ENCODE measurements at places on chromosomes 4 and X.
A peak's percentile ranks its signal among the peaks of the same experiment; 100 is the strongest.

DNA sequence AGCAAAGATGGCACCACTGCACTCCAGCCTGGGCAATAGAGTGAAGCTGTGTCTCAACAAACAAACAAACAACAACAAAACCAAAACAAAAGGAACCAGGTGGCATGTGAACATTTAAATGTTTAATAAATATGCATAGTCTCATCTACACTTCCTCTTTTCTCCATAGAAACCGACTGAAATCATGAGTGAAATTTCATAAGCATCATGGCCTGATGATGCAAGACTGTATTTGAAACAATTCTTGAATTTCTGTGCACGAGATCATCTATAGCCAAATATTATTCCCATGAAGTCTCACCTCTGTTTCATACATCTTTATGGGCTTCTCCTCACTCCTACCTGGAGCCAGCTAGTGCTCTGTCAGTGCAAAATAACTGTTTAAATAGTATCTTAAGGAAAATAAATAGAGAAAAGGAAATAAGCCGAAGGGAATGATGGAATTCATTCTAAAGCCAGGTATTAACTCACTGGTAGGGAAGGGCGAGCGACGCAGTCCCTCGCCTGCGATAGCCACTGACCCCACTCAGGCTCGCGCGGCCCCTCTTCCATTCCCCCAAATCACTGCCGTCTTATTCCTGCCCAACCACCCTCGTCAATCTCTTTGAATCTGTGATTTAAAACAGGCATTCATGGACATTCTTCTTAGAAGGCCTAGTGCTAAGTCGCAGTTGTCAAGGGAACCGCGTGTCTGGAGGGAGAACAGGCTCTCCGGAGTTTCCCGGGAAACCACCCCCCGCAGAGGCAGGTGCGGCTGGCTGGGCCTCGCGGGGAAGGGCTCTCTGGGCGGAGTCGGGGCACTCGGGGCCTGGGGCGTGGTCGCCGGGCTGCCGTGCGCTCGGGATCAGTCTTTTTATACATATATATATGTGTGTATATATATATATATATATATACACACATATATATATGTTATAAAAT lies 52.4 kb upstream of the TRIM2 start:
- peak; percentile 66 for DNase-seq

DNA sequence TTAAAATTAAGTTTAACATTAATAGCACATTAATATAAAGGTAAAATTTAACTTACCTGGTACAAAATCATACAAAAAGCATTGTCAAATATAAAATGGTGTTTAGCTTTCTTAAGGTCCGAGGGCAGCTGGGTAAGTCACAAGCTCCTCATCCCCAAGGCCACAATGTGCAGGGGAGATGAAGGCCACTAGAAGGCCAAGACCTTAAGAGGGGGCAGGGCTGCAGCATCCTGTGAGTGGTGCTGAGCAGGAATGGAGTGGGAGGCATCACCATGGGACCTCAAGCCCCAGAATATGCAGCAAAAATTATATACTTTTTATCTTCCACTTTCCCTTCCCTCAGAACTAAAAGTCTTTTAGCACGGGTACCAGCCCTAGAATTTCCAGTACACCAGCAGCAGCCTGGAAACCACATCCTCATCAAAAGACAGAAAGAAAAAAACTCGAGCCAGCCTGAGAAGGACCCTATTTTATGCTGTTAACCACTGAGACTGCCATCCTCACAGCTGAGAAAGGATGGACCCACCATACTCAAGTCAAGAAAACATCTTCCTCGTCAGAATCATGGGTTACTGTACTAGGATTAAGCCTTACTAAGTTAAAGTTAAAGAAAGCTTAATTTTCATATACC lies 13.0 kb upstream of the RHOXF2 start:
- DNase-seq: no peak

DNA sequence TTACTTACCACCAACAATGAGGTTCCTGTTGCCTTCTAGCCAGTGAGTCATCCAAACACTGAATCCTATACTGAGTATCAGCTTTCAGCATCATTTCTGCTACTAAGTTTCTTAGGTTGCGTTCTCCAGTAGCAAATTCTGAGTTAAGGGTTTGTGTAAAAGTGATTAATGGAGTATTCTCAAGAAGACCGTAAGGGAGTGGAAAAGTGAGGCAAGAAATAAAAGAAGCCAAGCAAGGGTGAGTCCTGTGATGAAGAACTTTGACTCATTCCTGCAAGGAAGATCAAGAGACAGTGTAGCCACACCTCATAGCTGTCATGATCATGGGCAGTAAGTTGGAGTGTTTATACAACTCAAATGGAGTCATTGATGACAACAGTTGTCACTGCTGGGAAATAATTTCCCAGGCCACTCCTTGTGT lies 446.2 kb downstream of the RAPGEF2 start:
- no peak for DNase-seq

DNA sequence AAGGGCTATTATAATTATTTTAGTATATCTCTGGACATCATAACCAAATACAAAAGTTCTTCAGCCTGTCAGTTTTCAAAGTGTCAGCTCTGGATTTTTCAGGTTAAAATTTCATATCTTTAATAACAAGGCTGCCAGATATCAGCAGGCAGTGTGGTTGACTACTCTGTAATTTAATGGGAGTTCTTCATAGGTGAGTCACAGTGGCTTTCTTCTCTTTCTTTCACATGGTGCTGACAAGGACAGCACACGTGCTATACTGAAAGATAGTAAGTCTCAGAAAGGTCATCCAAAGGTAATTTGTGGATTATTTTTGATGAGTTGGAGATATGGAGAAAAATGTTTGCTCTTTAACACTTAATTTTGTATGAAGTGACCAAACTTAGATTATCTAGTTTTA lies 43.2 kb downstream of the GALNT7 start:
- DNase-seq: no peak

GRCh38 chr4:73872316-73873108 lies 3.3 kb downstream of the CXCL1 start:
- DNase-seq: no peak

- peak; percentile 79 for DNase-seq
These were observed 58.0 kb upstream of the DDX3X start for GRCh38 chrX:41275661-41276609.

- peak; percentile 49 for DNase-seq
These were observed 36.8 kb downstream of the RTL5 start for GRCh38 chrX:72094894-72095293.

GRCh38 chr4:78642934-78643333 lies 91.4 kb downstream of the ANXA3 start:
- no peak for DNase-seq

DNA sequence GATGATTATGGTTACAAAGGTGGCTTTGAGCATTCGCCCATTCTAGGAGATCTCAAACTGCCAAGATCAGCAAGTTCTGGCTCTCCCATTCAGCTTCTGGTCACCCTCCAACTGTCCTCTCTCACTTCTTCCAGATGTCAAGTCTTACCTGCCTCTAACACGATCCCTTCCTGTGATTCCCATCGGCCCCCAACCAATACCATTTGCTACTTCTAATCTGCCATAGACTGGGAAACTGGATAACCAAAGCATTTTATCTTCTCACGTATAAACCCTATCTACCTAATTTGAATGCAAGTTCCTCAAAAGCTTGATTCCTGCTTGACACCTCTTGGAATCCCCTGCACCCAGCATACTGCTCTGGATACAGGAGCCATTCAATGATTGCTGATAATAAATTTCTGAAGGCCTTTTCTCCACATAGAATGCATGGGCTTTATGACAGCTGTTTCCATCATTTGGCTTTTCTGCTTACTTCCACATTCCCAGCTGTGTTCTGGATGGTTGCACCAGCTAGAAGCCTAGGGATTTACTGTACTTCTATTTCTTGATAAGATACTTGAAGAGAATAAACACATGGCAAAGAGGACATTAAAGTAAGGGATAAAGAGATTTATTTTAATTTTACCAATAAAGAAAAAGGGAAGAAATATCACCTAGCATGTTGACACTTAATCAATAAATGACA lies 9.6 kb downstream of the GPC4 start:
- no peak for DNase-seq

DNA sequence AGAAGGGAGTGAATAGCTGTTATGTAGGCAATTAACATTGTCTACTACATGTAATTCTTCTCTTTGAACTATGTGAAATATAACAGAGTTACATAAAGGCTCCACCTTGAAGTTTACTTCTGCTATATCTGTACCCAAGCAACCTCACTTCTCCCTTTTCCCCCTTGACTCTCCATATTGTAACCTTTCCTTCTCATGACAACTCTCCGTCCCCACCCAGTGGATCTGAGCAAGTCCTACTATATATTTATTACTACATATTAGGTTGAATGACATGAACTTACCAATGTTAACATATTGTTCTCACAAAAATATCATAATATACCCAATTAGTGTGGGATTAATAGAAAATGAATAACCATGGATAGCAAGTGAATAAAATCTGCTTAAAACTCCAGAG lies 93.2 kb upstream of the ATP8A1 start:
- no peak for DNase-seq

DNA sequence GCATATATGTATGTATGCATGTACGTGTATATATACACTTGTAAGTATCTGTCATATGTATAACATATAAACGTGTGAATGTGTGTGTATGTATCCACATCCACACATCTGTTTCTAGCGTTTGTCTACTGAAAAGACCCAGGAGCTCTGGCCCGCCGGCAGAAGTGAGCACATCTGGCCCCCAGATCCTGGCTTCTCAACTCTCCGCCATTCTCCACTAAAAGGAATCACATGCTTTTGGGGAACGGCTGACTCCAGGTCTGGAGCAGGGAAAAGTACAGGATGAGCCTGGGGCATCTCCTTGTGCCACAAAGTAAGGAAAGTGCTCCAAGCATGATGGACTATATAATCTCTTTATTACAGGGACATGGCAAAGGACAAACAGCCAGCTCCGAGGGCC lies 143.7 kb downstream of the AFAP1 start:
- no peak for DNase-seq
